Bronchial epithelial cell (primary cell): ENCODE measurements at places on chromosomes 2 and 18.

DNA sequence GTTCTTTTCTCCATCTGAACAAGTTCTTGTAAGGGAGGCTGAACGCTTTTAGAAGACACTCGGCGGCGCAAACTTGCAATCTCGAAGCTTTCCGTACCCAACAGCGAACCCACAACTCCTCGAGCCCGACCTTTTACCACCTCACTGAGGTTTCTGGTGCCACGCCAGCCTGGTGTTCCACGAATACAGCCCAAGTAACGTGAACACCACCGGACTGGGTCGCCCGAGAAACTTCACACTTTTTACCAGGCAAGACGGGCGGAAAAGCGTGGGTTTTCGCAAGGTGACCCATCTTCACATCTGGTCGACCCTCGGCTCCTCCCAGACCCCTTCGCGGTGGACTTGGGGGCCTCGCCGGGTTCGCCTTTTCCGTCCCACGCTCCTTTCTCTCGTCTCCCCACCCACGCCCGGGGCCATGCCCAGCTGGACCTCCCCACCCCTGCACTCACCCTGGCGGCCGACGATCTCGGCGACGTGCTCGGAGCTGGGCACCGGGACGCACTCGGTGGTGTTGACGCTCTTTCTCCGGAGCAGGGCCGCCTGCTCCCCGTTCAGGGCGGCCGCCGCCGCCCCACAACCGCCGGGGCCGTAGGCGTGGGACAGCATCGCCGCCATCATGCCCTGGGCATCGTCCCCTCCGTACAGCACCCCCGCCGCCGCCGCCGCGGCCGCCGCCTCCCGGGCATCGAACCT is 1.2 kb downstream of the MEX3C start:
- DNase-seq, result no peak

DNA sequence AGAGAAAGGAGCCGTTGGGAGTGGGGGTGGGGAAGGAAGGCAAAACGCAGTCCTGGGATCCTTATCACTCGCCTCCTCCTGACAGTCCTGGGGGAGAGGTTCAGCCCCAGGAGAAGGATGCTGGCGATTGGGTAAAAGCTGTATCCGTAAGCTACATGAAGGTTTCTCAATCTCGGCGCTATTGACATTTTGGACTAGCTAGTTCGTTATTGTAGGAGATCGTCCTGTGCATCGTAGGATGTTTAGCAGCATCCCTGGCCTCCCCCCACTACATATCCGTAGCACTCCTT is 511 bp upstream of the TP53I3 start:
- peak; percentile 36 for DNase-seq

DNA sequence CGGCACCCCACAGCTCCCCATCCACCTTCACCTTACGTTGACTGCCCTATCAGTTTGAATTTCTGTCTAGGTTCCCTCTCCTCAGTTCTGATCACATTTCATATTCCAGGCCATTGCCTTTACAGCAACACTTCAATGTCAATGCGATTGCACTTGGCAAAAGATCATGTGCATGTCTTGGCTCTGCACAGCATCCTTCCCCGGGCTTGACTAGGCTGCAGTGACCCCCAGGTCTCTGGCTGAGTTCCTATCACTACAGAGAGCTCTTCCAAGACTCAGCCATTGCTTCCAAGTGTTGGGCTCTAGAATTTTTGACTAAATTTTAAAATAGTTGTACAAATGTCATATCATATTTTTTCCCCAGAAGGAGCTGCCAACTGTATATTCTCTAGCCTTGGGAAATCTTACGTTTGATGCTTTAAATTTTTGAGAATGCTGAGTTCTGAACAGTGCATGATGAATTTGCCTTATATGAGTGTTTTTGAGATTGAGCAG is 103.8 kb upstream of the NEDD4L start:
- DNase-seq, result no peak

GRCh38 chr2:41966431-41966893 is 81.4 kb upstream of the PKDCC start:
- peak; percentile 78 for DNase-seq

DNA sequence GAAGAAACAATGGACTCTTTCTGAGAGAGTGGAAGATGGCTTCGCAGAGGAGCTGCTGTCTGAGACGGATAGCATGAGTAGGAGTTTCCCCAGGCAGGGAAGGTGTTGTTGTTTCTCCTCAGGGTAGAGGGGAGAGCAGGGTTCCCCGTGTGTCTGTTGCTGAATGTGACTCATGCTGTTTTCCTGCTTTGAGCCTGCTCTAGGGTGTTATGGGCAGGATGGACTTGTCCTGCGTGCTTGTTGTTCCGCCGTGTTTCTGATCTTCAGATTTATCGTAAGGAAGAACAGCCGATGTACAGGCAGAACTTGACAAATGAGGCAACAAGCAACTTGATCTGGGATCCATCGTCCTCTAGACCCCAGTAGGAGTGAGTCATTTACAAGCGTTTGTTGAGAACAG is 19.7 kb upstream of the MYCN start:
- DNase-seq, result no peak

- peak; percentile 30 for DNase-seq
These were observed 1200.8 kb upstream of the GYPC start for GRCh38 chr2:125455110-125455509.

- DNase-seq, result no peak
These were observed 27.4 kb upstream of the TAF1B start for GRCh38 chr2:9815844-9816279.

- peak; percentile 82 for DNase-seq
These were observed 104.7 kb downstream of the TSN start for GRCh38 chr2:121860033-121860757.

- no peak for DNase-seq
These were observed 99.4 kb upstream of the STPG4 start for GRCh38 chr2:47254464-47254863.

- no peak for DNase-seq
These were observed 26.4 kb downstream of the DNMT3A start for GRCh38 chr2:25315316-25315680.

DNA sequence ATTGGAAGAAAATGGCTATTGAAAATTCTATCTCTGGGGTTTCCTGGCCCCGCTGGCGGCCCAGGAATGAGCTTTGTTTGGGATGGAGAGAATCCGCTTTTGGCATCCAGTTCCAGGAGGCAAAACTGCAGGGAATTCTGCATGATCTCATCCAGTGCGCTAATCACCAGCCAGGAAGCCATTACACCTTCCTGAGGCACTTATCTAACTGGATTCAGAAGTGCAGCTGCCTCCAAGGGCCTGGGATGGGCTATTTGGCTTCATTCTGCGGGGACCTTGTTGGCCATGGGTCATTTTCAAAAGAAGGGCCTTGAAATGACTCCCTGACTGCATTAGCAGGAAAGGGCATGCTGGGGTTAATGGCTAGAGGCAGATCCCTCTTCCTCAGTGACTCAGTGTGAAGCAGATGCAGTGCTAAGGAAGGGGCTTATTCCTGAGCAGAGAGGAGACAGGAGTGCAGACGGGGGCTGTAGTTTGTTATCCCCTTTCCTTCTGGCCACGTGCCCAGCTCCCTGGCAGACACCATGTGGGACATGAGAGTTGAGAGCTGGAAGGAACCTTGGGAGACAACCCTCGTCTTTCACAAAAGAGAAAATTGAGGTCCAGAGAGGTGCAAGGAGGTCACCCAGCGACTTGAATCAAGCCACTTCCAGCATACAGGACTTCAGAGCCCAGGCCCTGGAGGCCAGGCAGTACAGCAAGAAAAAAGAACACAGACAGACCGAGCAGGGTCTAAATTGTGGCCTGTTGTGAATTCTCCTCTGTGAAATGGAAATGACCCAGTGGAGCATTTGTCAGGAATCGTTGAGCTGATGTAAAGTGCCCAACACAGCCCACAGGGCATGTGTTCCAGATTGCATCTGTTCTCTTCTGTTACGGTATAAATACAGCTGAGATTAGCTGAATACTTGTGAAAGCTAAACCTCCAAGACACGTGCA is 161.8 kb downstream of the PRKCE start:
- no peak for DNase-seq

GRCh38 chr18:61833387-61833786 is 59.4 kb downstream of the RNF152 start:
- DNase-seq, result no peak

GRCh38 chr18:52869942-52870907 is 530.2 kb downstream of the DCC start:
- DNase-seq, result no peak

DNA sequence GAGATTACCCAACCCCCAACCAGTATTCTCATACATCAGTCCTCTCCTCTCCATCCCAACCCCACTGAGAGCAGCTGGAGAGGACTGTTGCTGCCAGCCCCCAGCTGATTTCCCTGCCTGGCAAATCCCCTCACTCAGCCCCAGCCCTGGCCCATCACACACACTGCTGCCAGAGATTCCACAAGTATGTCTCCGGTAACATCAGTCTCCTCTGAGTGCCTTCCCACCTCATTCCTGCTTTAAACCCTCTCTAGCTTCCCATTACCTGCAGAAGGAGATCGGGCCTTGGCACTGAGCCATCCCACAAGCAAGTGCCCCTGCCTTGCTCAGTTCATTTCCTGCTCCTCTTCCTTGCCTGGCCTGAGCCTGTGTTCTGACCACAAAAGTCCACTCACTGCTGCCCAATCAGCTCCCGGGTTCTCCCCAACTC is 50.6 kb upstream of the ZFP36L2 start:
- DNase-seq, result peak; percentile 35

DNA sequence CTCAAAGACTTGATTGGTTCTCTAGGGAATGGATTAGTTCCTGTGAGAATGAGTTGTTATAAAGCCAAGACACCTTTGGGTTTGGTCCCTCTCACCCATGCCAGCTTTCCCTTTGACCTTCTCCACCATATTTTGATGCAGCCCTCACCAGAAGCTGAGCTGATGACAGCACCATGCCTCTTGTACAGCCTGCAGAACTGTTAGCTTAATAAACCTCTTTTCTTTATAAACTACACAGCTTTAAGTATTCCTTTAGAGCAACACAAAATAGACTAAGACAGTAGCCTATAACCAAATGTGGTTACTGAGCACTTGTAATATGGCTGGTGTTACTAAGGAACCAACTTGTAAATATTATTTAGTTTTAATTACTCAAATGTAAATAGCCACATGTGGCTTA is 55.1 kb downstream of the BAZ2B start:
- no peak for DNase-seq

GRCh38 chr2:144830543-144830942 is 310.6 kb upstream of the ZEB2 start:
- DNase-seq, result no peak
